ENCODE measurements at places on chromosomes 2 and 18.

GRCh38 chr2:19580830-19581229 is 222.4 kb upstream of the OSR1 start:
- DNase-seq = no peak

DNA sequence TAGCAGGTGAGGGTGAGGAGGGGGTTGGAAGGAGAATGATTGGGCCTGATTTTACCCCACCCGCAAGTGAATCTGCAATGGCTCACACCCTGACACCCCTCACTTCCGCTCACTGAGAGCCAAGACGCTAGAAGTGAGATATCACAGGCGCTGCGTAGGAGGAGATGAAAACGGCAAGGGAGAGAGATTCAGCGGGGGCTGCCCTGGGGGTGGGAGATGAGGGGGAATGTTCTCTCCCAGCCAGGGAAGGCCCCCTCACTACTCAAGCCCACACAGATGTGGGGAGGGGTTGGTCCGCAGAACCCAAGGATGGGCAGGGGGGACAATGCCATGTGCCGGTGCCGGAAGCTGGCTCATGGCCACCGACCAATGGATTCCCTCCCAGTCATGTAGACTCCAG is 32.9 kb downstream of the LOXHD1 start:
- DNase-seq = no peak

- DNase-seq = no peak
These were observed 20.8 kb upstream of the TNS1 start for GRCh38 chr2:218023636-218024035.

- DNase-seq = no peak
These were observed 48.2 kb downstream of the PLA2R1 start for GRCh38 chr2:160014227-160014626.

GRCh38 chr2:21253311-21254027 is 129.7 kb downstream of the TDRD15 start:
- no peak for DNase-seq

GRCh38 chr2:56077359-56077915 is 106.4 kb upstream of the CCDC85A start:
- DNase-seq = no peak

DNA sequence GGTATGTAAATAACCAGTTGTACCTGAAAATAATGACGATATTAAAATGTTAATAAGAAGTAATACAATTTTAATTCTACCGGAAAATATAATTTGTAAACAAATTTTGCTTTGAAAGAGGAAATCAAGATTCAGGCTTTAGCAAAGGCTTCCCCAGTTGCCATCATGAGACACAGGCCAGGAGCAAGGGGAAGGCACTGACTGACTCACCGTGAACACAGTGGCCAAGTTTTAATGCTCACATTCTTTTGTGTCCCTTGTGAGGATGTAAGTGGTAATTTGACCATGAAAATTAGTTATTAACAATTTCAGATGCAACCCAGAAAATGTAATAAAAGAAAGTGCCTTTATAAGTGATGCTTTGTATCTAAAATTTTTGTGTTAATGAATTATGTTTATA is 164.1 kb downstream of the GREB1L start:
- DNase-seq = no peak

GRCh38 chr2:230660294-230661060 is 52.2 kb upstream of the CAB39 start:
- peak; percentile 70 for DNase-seq

DNA sequence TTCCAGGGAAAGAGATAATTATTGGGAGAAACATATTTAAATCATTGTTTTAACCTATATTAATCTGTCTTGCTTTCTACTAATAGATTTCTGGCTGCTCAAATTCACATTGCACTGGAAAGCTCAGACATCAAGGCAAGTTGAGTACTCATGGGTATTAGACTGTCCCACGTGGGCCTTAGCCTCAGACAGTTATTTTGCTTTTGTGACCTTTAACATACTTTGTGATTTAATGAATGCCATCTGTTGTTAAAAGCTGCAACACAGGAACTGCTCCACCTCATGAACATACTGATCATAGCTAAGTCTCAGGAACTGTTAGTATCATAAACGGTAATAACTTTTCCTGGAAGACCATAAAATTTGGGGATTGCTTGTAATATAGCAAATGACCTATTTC is 2.7 kb upstream of the LCT start:
- no peak for DNase-seq

- DNase-seq = no peak
These were observed 22.4 kb downstream of the SERPINB12 start for GRCh38 chr18:63564561-63564960.

GRCh38 chr2:218884519-218884918 is 3.9 kb downstream of the WNT10A start:
- no peak for DNase-seq

DNA sequence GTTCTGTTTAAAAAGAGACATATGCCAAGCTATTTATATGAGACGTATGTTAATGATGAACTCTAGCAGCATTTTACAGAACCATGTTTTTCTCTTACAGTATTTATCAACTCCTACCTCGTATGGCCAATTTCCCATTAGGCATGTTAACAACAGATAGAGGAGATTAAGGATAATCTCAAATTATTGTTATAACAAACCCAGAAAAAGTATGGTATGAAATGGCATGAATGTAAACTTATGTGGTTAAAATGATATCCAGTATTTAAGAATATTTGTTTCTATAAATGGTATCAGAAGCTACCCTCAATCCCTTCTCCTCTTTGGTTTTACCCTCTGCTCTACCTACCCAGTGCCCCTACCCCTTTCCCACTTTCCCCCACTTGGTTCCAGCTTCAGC is 132.0 kb downstream of the IKZF2 start:
- no peak for DNase-seq

DNA sequence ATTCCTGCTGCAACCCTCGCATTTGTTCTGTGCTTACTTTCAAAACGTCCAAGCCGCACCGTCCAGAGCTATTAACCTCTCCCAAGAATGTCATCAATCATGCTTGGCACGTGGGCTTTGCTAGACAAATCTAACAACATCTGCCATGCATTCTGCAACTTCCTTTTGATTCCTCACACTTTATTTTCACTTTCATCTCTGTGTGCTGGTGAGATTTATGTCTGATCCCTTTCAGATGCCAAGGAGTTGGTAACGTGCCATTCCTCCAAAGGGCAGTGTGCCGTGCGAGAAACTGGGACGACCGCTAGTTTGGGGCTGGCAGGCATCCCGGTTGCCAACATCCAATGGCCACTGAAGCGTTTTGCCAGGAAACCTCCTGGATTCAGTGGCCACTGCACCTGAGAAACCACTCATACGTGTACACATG is 230.0 kb upstream of the PARD3B start:
- peak; percentile 3 for DNase-seq
